LoVo (cell line): ENCODE measurements at places on chromosomes 4 and X.

- DNase-seq, result no peak
Measured at GRCh38 chrX:39397561-39398199, 596.4 kb downstream of the MID1IP1 start.

GRCh38 chr4:158929939-158930638 lies 161.3 kb downstream of the FNIP2 start:
- DNase-seq, result no peak

- no peak for DNase-seq
Measured at GRCh38 chr4:168536448-168536847, 39.6 kb downstream of the PALLD start.

GRCh38 chr4:44235897-44236296 lies 212.7 kb downstream of the KCTD8 start:
- no peak for DNase-seq

DNA sequence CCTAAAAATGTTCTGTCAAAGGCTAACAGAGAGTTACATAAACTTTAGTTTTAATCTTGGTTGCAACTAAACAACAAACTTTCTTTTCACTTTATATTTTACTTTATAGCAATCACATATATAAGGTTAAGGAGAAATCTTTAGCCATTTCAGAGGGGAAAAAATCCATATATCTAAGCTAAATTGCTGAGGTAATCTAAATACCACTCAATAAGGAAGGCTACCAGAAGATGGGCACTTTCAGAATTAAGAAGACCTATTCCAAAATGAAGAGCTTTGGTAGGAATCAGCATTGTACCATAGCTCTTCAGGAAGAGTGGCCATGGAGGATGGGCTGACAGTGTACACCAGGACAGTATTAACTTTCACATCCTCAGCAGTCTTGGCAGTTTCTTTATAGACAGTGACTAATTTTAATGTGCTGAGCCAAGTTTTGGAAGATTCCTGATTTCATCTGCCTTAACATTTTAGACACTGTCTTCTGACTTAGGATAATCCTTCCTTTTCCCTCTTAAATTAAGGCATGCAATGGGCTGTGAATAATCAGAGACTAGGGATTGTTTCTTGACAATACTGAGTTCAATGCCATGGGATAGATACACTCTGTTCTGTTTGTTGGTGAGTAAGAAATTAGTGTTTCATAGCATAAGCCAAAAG lies 7.1 kb downstream of the FAT4 start:
- no peak for DNase-seq

- no peak for DNase-seq
Measured at GRCh38 chr4:181312066-181312465, 931.1 kb upstream of the TENM3 start.

DNA sequence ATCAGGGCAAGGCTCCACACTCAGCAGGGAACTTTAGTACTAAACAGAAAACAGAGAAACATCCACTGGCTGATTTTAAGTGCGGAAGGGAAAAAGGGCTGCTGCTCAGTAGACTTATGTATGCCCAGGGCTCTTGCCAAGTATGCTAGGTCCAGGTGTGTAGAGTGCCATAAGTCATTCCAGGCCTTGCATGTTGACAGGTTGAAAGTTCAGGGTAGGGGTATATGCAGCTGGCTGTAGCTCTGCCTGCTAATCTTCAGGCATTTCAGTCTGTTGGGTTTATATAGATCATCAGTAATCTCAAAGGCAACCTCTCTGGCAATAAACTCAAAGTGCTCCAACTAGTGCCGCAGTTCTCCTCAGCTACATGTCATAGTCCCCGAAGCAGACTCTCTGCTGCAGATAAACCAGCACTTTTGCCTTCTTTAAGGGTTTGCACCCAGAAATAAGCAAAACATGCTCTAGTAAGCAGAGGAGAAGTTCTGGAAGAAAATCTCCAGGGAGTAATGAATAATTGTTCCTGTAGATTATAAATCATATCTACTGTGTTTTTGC lies 134.9 kb upstream of the GRIA3 start:
- DNase-seq, result no peak

GRCh38 chrX:74931214-74931613 lies 6.0 kb upstream of the NEXMIF start:
- DNase-seq, result no peak

- DNase-seq, result no peak
Measured at GRCh38 chr4:9825049-9825448, 43.6 kb downstream of the DRD5 start.

DNA sequence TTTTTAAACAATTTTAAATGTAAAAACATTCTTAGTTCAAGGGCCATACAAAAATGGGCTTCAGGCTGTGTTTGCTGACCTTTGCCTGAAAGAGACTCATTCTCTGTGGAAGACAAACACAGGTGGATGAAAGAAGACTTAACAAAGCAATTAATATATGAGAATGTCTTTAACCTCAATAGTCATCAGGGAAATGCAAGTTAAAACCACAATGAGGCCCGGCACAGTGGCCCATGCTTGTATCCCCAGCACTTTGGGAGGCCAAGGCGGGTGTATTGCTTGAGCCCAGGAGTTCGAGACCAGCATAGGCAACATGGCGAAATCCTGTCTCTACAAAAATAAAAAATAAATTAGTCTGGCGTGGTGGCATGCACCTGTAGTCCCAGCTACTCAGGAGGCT lies 7.1 kb upstream of the SMARCA1 start:
- no peak for DNase-seq

DNA sequence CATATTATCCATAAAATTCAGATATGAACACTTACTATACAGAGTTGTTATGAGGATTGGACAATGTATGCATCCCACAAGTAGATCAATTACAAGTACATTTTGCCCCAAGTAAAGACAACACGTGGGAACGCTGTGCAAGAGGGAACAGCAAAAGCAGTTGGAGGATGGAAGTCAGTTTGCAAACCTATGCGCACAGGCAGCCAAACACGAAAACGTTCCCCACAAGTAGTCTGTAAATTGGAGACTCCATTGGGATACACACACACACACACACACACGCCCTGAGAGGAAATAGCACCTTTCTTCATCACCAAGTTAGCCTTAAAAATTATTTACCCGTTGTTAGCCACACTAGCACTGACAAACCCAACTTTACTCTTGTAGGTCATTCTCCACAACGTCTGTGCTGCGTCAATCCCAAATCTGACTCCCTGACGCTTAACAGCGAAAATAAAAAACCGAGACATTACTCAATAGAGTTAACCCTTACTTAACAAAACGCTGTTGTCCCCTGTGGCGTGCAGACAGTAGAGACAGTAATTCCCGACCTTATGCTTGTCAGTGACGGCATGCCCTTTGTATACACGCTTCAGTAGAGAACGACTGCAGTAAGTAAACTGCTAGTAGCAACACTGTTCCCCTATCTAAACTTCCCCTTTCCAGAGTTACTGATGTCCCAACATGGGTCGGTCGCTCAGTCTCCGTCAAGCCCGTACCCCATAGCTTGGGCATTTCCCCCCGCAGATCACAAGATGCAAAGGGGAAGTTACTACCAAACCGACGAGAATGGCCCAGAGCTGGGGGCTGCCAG lies 730 bp downstream of the MANBA start:
- DNase-seq, result no peak

GRCh38 chr4:44638091-44638490 lies 13.3 kb downstream of the YIPF7 start:
- DNase-seq, result no peak

GRCh38 chrX:105823092-105823455 lies 735 bp downstream of the NRK start:
- no peak for DNase-seq

DNA sequence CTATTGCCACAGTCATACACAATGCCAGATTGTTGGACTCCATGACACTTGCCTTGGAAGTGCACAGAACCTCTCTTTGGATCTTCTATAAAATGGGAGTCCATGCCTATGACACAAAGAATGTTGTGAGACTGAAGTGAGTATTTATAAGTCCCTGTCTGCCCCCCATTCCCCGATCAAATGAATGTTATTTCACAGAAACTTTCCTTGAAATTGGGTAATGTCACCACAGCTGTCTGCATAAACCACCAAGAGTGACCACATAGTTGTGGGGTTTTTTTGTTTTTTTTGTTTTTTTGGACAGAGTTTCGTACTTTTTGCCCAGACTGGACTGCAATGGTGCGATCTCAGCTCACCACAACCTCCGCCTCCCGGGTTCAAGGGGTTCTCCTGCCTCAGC lies 27.1 kb upstream of the REST start:
- no peak for DNase-seq

DNA sequence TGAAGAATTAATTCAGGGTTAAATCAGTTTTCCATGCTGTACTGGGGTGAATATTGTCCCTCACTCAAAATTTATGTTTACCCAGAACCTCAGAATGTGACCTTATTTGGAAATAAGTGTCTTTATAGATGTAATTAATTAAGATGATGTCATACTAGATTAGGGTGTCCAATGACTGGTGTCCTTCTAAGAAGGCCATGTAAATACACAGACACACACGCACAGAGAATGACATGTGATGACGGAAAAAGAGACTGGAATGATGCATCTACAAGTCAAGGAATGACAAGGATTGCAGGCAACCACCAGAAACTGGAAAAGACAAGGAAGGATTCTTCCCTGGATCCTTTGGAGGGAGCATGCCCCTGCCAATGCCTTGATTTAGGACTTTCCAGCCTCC lies 84.6 kb upstream of the GPR34 start:
- DNase-seq, result no peak

DNA sequence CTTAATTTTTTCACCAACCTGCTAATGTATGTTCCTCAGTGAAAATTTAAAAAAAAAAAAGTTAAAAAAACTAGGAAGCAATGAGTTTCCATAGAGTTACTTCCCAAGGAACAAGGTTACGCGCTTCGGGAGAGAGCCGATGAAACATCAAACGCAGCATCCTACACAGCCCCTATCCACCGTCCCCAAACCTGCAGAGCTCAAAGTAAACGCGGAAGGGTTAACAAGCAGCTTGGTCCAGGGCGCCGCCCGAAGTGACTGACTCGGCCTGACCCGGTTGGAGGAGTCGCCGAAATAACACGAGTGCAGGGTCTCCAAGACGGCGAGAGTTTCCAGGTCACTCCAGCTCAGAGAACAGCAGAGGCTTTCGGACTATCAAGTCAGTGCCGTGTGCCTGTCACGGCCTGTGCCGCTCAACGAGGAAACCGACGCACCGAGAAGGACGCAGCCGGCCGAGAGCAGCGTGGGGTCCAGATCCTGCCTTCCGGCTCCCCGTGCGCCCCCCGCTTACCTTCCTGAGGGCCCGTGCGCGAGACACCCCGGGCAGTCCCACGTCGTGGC lies 512 bp downstream of the NOP14 start:
- DNase-seq, result peak; percentile 41

DNA sequence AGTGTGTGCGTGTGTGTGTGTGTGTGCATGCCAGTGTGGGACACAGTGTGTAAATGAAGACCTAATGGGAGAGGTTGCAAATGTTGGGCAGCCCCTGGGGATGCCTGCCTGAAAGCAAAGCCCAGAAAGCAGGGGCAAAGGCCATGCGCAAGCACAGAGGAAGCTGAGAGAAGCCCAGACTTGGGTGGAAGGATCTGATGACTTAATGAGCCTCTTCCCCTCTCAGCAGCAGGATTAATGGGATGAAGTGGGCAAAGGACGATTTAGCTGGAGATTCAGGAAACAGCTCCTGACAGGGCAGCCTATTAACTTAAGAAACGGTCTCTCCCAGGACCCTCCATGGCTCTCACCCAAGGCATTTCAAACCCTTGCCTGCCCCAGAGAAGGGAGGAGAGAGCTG lies 107.3 kb downstream of the EFNB1 start:
- DNase-seq, result no peak

- no peak for DNase-seq
Measured at GRCh38 chr4:152946446-152946845, 10.3 kb downstream of the FHDC1 start.

DNA sequence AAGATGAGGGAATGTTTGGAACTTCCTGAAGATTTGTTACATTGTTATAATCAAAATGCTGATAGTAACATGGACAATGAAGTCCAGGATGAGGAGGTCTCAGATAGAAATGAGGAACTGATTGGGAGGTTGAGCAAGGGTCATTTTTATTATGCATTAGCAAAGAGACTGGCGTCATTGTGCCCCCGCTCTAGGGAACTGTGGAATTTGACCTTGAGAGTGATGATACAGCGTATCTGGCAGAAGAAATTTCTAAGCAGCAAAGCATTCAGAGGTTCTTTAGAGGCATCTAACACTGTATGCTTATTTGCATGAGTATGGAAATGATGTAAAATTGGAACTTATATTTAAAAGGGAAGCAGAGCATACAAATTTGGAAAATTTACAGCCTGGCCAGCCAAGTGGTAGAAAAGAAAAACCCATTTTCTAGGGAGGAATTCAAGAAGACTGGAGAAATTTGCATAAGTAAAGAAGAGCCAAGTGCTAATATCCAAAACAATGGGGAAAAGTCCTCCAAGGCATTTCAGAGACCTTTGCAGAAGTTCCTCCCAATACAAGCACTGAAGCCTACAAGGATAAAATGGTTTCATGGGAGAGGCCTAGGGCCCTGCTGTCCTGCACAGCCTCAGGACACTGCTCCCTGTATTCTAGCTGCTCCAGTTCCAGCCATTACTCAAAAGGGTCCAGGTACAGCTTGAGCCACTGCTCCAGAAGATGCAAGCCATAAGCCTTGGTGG lies 483.0 kb upstream of the NDST4 start:
- DNase-seq, result no peak

DNA sequence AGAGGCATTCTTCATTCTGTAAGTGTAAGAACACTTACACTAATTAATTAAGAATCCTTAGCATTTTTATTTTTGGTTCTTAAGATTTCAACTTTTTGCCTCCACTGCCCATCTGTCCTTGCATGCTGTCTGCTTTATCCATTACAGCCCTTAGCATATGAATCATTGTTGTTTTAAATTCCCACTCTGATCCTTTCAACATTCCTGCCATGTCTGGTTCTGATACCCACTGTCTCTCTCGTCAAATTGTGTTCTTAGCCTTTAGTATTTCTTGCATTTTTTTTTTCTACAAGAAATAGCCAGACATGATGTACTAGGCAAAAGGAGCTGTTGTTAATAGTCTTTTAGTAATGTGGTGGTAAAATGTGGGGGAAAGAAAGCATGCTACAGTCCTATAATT lies 1360.0 kb downstream of the TECRL start:
- no peak for DNase-seq

- DNase-seq, result no peak
Measured at GRCh38 chr4:25900310-25900709, 13.7 kb upstream of the SMIM20 start.

- no peak for DNase-seq
Measured at GRCh38 chr4:127251423-127251822, 381.3 kb upstream of the INTU start.

- DNase-seq, result no peak
Measured at GRCh38 chr4:25258980-25259578, 25.2 kb downstream of the PI4K2B start.

- no peak for DNase-seq
Measured at GRCh38 chrX:103151799-103152198, 58.9 kb upstream of the NXF3 start.

DNA sequence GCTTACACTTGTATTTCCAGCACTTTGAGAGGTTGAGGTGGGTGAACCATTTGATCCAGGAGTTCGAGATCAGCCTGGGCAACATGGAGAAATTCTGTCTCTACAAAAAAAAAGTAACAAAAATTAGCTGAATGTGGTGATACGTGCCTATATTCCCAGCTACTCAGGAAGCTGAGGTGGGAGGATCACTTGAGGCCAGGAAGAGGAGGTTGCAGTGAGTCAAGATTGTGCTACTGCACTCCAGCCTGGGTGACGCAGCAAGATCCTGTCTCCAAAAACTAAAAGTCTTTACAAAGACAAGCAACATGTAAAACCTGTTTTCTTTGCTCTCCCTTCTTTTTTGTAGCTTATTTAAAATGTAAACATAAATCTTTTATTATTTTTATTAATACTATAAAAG lies 1156.1 kb downstream of the FAT4 start:
- DNase-seq, result no peak

- no peak for DNase-seq
Measured at GRCh38 chr4:33400504-33400903, 2680.3 kb downstream of the PCDH7 start.

GRCh38 chrX:16771483-16772398 lies 14.5 kb upstream of the TXLNG start:
- DNase-seq, result peak; percentile 62
